ENCODE measurements at places on chromosomes 3 and 15. TPM values are rescaled to one million over a fixed set of nuclear protein-coding genes. Genes with fewer than 3 reads are reported as not detected.

The SPSB4 gene
- 82.2 TPM for total RNA-seq

The RCN2 gene
- 68.4 TPM for total RNA-seq

The FBLN2 gene
- total RNA-seq: 42.4 TPM

- DNase-seq: no peak
- no peaks in the 10 kb centered on the region for H3K27me3 ChIP-seq
- no peak overlapping the region for H3K4me3 ChIP-seq
- H3K27ac ChIP-seq: no peak overlapping the region
Observed at GRCh38 chr3:39970982-39971381, 161.6 kb downstream of the MYRIP start.

DNA sequence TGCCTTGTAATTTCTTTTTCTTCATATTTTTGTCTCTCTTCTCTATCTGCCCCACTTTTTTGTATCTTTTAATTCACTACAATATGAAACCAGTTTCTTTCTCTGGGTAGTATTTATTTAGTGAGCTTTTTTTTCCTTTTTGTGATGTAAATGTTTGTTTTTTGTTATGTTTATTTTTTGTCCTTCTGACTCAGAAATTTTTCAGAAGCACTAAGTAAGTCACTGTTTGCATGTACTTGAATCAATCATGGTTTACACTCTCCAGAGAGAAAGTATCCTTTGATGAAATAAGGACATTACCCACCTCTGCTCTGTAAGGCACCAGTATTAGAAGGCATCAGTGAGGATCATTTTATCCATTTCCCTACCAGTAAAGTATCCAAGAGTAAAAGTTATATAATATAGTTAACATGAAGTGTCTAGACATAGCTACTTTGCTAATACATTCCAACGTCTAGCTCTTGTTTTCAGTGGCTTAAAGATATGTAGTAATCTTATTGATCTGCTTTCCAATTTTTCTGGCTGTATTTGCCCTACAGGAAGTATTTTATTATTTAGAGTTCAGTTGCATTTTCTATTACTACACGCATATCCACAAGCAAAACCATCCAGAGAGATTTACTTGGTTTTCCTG, 25.4 kb downstream of the FILIP1L start:
- H3K4me3 ChIP-seq: no peak overlapping the region
- no peak for DNase-seq
- H3K36me3 ChIP-seq: no peaks in the 10 kb centered on the region

DNA sequence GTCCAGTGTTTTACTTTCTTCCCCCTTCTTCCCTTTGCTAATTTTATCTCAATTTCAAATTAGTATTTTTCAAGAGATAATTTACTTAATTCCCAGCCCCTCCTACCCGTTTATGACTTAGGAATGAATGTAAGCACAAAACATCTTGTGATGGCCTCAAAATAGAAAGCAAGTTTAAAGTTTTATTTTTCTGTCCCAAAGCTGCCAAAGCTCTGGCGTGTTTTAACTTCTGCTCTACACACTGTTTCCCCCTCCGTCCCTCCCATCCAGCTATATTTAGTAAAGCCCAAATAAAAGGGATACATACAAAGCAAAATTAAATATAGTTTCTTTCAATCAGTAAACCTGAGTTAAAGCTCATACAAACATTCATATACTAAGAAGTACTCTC, 59.9 kb downstream of the IGF2BP2 start:
- H3K27me3 ChIP-seq: no peaks in the 10 kb centered on the region
- peak overlapping the region; percentile 73 for H3K27ac ChIP-seq
- no peak overlapping the region for H3K4me3 ChIP-seq
- no peak for DNase-seq

- no peaks in the 10 kb centered on the region for H3K27me3 ChIP-seq
- DNase-seq: no peak
- H3K27ac ChIP-seq: no peak overlapping the region
- no peaks in the 10 kb centered on the region for H3K4me1 ChIP-seq
- H3K36me3 ChIP-seq: no peaks in the 10 kb centered on the region
Observed at GRCh38 chr3:181999314-181999713, 287.6 kb downstream of the SOX2 start.

Data from cardiac muscle cell (in vitro differentiated cells and primary cell).